ENCODE measurements at places on chromosomes 7 and 10.

DNA sequence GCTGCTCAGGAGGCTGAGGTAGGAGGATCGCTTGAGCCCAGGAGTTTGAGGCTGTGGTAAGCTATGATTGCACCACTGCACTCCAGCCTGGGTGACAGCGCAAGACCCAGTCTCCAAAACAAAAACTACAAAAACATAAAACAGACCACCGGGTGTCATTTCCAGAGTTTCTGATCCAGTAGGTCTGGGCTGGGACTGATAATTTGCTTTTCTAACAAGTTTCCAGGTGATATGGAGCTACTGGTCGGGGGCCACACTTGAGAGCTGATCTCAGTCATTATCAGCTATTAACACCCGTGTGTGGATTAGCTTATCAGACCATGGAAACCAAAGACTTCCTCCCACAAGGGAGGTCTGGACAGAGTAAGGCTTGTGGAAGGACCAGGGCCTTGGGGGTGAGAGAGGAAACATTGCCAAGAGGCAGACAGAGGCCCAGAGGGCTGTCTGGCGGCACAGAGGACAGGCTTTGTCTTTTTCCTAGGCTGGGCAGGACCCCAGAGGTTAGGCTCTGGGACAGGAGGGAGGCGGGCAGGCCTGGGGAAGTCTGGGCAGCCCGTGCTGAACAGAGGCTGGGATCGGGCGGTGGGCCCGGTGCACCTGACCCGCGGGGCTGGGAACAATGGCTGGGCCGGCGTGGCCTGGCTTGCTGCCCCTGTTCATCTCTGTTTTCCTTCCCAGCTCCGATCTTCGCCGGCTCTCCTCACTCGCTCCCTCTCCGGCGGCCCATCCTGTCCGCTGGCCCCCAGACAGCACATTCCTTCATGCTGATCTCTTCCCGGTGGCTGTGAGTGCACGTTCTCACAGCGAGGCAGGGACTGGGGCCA lies 25.2 kb downstream of the TMEM270 start:
- DNase-seq: no peak

DNA sequence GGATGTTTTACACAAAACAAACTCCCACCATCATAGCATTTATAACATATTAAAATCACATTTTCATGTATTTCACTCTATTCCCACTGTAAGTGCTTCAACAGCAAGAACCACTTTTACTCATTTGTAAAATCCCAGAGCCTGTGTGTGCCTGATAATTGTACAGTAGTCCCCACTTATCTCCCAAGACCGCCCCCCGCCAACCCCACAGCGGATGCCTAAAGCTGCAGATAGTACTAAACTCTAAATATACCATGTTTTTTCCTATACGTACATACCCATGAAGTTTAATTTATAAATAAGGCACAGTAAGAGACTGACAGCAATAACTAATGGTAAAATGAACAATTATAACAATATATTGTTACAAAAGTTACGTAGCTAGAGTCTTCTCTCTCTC lies 33.5 kb downstream of the EZH2 start:
- no peak for DNase-seq

DNA sequence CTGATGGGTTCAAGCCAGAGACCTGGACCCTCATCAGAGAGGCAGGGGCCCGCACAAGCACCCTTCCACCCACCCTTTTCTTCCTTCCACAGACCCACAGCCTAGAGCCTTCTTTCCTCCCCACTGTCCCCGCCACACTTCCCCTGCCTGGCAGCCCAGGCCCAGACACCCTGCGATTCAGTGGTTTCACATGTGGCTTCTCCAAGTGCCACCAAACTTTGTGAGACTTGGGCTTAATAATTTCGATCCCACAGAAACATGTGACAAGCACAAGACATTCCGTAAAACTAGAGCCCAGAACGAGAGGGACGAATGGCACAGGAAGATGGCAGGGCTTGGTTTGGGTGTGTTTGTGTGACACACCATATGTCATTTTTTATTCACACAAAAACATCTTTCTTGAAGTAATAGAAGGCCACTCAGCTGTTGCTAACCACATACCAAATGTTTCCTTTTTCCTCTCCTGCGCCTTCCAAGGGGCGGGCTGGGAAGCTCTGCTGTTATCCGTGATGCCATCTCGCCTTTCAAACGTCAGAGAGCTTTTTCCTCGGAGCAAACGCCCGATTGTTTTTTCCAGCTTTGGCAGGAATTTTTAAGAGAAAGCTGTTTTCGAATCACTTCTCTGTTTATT lies 162.9 kb downstream of the GRK5 start:
- DNase-seq: no peak

- DNase-seq: no peak
Observed at GRCh38 chr7:131218727-131219128, 108.9 kb upstream of the MKLN1 start.

GRCh38 chr10:112970021-112970420 lies 20.0 kb downstream of the TCF7L2 start:
- no peak for DNase-seq

DNA sequence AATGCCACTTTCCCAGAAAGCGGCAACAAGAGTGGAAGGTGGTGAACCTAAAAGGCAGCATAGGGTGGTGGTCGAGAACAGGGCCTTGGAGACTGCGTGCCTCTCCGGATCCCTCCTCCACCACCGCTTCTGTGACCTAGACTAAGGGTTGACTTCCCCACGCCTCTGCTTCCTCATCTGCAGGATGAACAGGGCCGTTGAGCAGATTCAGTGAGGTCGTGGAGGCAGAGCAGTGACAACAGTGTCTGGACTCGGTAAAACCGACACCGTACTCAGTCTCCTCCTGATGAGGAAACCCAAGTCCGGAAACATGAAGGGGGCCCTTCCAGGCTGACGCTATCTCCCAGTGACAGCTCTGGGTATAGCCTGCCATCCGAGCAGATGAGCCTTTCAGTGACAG lies 162.6 kb downstream of the CELF2 start:
- no peak for DNase-seq

DNA sequence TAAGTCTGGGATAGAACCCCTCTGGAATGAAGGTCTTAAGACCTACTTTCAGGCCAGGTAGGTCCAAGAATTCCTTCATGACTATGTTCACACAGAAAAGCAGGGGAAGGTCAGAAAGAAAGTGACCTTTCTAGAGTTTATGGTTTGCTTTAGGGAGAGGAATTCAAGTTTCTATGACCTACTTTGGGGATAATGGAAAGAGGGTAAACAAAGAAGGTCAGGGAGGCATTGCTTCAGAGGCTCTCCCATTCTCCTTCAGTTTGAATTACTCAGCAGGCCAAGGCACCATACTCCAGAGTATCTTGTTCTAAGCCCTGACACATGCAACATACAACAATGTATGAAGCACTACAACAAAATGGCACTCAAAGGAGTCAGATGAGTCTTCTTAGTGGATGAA lies 11.5 kb upstream of the MACC1 start:
- no peak for DNase-seq

DNA sequence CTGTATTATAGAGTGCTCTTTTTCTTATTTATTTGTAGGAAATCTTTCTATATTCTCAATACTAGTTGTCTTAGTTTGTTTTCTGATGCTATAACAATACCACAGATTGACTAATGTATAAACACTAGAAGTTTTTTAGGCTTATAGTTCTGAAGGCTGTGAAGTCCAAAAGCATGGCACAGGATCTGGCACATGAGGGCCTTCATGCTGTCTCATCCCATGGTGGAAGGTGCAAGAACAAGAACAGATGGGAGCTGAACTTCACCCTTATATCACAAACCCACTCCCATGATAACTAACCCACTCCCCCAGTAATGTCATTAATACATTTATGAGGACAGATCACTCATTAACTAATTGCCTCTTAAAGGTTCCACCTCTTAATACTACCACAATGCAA lies 109.7 kb downstream of the AVL9 start:
- no peak for DNase-seq

- DNase-seq: peak; percentile 14
Observed at GRCh38 chr7:83996879-83997278, 197.7 kb downstream of the SEMA3A start.

DNA sequence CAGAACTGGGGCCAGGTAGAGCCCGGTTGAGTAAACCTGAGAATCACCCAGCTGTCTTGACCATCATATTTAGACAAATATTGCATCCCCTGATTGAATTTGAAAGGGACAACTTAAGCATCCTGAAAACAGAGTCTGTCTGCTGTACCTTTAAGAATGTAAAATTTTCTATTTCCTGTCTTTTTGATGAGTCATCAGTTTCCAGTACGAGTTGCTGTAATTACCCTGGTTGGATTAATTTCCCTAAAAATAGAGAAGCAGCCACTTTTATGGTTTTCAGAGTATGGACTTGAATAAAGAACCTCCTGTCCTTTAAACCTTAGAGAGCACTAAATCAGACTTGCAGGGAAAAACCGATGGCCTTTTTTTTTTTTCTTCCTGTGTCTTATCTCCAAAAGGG lies 164.6 kb upstream of the SH2B2 start:
- peak; percentile 42 for DNase-seq

- no peak for DNase-seq
Observed at GRCh38 chr10:75074711-75075445, 36.6 kb upstream of the SAMD8 start.

DNA sequence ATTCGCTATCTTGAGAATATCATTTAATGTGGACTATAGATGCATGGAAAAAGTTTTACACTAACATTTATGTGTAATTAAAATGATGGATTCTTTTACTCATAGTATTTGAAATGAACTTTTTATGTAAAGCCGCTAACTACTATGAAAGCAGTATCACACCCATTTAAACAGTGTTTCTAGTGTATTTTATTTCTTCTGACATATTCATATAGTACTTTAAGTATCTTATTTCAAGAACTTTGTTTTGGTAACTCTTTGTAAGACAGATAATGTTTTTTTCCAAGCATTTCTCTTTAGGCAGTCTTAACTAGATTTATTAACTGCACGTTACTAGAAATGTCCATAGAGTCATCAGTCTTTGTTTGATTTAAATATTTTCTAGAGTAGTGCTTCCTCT lies 12.5 kb upstream of the ARMC3 start:
- DNase-seq: no peak

DNA sequence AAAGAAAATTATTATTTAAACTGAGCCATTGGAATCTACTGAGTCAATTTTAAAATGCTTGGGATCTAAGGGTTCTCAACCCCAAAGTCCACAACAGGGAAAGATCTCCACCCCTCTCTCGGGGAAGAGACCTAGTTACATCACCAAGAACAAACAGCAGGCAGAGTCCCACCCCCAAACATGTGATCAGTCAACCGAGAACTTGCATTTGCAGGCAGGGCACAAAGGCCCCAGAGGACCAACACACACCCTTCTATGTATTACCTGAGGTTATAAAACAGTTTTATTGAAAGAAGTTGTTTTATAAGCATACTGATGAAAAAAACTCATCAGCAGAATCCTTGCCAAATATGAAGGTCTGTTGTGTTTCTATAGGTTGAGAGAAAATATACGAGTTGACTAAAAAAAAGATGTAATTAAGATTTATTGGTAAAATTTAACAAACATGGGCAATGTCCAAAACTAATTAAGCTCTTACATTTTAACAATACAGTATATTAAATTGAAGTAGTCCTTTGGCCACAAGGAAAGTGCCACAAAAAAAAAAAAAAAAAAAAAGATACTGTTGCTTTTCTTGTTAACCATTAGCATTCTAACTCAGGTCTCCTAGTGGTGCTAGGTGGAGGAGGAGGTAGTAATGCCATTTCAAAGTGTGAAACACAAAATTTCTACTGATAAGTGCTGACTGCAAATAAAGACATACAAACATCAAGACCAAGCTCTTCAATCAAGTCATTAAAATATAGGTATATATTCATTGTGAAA lies 975 bp upstream of the USP54 start:
- peak; percentile 67 for DNase-seq

DNA sequence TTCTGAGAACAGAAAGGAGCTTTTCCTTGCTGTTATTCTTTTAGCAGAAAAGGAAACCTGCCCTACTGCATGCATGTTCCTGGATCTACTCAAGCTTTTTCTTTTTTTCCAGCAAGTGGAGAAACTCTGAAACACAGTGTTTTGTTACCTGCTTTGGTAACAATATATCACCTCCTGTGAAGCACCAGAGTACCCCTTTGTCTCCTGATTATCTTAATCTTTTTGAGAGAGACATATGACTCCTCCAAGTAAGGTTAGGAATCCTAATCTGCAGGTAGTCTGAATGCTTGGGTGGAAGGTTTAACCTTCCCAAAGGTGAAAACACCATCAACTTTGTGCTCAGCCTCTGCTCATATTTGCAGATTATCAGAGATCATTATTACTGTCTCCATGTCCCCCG lies 93.1 kb downstream of the MAPK8 start:
- no peak for DNase-seq

GRCh38 chr7:30281791-30282190 lies 2.6 kb upstream of the ZNRF2 start:
- DNase-seq: no peak

DNA sequence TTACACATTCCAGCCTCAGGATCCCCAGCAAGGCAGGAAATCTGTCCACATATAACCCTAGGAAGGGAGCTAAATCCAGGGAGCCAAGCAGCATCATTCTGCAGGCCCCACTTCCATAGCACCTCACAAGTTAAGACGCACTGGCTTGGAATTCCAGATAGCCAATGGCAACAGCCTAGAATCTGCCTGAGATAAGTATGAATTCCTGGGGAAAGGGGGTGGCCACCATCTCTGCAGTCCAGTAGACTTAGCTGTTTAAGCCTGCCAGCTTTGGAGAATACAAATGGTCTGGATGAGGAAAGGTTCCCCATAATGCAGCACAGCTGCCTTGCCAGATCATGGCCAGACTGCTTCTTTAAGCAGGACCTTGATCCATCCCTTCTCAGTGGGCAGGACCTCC lies 179.4 kb upstream of the PRSS1 start:
- DNase-seq: no peak

DNA sequence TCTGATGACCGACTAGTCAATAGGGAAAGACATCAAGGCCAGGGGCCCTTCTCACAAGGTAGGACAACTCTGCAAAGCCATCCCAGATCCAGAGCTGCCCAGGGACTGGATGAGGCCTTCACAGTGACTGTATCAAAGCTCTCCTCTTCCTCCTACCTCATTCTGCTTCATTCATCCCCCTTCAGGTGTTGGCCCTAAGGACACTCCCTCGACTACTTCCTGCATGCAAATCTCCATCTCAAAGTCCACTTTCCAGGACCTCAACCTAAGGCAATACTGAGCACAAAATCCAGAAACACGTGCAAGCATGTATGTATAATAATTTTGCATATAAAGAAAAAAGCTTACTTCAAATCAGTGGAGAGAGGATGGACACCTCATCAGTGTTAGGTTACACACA lies 25.1 kb downstream of the DPY19L1 start:
- DNase-seq: no peak

DNA sequence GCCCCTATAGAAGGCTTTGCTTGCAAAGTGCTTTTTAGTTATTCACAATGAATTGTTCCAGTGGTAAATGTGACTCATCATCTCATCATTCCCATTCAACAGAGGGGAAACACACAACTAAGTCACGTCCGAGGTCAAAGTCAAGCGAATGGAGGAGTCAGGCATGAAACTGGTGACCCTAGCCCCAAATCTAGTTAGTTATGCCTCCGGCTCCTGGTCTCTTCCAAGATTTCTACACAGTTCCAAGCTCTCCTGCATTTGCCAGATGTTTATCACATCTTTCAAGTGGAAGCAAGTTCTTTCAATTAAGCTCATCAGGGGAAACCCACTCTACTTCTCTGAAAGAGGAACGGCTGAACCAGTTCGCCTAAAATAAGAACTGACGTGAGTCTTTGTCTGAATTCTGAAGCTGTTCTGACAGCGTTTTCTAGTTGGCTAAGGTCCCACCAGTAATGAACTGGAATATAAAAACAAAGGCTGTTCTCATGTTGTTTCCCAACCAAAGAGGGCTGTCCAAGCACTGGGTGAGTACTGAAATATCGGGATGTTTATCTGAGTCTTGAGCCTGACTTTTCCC lies 140.9 kb upstream of the NRBF2 start:
- DNase-seq: peak; percentile 70
